NCI-H1694 (cell line): ENCODE measurements at places on chromosomes 4 and X.

DNA sequence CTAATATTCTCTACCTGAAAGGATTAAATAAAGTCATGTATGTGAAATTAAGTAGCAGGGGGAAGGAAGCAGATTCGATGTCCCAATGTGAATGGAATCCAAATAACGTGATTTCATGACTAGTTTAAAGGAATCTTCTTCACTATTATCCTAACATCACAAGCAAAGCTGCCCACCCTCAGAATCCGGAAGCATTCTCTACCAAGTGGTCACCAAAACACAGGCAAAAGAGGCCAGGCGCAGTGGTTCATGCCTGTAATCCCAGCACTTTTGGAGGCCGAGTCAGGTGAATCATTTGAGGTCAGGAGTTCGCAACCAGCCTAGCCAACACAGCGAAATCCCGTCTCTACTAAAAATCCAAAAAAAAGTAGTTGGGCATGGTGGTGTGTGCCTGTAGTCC lies 212.9 kb downstream of the LDB2 start:
- no peak for DNase-seq

DNA sequence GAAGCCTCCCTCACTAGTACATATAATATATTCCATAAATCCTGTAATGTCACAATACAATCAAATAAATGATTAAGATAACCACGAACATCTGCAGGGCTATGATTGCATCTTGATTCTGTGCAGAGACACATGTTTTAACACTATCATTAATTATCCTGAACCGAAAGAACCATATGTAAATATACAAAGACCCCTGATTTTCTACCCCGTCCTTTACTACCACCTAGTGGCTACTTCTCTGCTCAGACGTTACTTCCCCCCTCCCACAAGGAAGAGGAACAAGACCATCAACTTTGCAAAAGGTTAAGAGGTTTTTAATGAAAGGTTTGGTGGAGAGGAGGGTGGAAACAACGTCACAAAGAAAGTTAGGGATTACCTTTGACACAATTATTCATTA lies 134.0 kb downstream of the COL4A6 start:
- peak; percentile 1 for DNase-seq

DNA sequence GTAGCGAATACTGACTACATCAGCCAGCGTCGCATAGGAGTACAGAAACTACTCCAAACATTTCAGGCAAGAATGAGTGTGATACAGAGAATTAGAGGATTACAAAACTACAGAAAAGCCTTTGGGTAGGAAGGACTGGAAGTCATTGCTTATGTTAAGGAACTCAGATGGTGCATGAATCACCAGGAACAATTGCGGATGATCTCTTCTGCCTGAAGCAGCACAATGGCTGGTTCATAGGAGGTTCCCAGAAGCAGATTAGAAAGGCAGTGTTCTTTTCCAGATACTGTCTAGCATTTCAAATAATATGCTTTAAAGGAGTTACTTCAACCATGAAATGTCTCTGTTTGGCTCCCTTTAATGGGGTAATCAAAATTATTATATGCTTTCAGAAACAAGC lies 42.5 kb upstream of the MAP9 start:
- no peak for DNase-seq

GRCh38 chr4:56840559-56840958 lies 19.1 kb upstream of the SPINK2 start:
- no peak for DNase-seq

- DNase-seq: no peak
Measured at GRCh38 chr4:3724319-3725231, 41.6 kb upstream of the ADRA2C start.

DNA sequence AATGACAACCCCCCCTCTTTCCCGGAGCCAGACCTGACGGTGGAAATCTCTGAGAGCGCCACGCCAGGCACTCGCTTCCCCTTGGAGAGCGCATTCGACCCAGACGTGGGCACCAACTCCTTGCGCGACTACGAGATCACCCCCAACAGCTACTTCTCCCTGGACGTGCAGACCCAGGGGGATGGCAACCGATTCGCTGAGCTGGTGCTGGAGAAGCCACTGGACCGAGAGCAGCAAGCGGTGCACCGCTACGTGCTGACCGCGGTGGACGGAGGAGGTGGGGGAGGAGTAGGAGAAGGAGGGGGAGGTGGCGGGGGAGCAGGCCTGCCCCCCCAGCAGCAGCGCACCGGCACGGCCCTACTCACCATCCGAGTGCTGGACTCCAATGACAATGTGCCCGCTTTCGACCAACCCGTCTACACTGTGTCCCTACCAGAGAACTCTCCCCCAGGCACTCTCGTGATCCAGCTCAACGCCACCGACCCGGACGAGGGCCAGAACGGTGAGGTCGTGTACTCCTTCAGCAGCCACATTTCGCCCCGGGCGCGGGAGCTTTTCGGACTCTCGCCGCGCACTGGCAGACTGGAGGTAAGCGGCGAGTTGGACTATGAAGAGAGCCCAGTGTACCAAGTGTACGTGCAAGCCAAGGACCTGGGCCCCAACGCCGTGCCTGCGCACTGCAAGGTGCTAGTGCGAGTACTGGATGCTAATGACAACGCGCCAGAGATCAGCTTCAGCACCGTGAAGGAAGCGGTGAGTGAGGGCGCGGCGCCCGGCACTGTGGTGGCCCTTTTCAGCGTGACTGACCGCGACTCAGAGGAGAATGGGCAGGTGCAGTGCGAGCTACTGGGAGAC lies 1.6 kb downstream of the PCDH10 start:
- DNase-seq: no peak

- DNase-seq: no peak
Measured at GRCh38 chr4:55010550-55010949, 114.8 kb downstream of the KDR start.

- no peak for DNase-seq
Measured at GRCh38 chr4:17204908-17205307, 306.5 kb upstream of the LDB2 start.

- no peak for DNase-seq
Measured at GRCh38 chr4:105971036-105971435, 75.8 kb downstream of the NPNT start.

- DNase-seq: no peak
Measured at GRCh38 chr4:48543796-48544195, 53.7 kb downstream of the ZAR1 start.

DNA sequence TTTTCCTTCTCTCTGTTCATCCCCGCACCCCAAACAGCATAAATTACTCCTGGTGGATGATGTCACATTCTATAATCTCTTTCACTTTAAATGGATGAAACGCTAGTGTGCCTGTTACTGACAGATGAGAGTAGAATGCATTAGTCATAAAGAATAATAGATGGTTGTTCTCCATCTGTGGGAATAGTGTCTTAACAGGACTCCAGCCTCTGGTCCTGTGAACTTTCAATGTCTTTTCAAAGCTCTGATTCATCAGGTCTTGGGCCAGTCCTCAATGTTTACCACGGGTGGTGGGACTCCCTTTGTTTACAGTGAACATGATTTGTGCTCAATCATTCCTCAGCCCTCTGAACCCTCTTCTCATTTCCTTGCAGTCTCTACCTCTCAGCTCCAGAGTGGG lies 182.6 kb downstream of the GABRB1 start:
- DNase-seq: no peak

GRCh38 chr4:137393044-137393443 lies 139.2 kb downstream of the PCDH18 start:
- DNase-seq: no peak

DNA sequence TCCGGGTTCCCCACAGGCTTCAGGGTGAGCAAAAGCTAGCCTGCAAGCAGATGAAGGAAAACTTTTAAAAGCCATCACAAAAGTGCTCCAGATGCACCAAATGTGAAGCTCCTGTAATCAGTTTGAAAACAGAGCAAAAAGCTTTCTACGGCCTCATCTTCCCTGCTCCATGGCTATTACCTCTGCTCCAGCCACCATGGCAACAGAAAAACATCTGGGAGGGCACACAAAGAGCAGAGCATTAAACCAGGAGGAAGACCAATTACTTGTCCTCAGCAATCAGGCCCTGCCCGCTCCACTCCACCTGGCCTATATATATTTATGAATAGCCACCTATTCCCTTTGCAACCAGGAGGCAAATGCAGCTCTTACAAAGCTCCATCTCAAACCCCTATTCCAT lies 33.6 kb downstream of the TMEM154 start:
- no peak for DNase-seq

- DNase-seq: peak; percentile 56
Measured at GRCh38 chr4:76430519-76431388, 4.3 kb upstream of the SHROOM3 start.

DNA sequence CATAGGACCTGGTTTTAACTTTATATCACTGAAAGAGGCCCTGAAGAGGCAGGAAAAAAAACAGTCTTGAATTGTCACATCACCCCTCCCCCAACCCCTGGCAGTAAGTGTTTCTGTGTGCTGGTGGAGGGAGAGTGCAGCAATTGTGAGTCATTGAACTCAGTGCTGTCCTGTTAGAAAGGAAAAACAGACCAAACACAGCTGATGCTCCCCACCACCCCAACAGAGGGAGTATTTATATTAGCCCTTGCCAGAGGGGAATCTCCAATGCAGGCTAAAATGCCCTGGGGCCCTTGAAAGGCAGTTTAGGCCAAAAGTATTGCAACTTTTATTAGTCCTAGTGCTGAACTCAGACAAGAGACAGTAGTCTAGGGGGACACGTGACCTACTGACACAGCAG lies 197.8 kb upstream of the AGTR2 start:
- DNase-seq: no peak

DNA sequence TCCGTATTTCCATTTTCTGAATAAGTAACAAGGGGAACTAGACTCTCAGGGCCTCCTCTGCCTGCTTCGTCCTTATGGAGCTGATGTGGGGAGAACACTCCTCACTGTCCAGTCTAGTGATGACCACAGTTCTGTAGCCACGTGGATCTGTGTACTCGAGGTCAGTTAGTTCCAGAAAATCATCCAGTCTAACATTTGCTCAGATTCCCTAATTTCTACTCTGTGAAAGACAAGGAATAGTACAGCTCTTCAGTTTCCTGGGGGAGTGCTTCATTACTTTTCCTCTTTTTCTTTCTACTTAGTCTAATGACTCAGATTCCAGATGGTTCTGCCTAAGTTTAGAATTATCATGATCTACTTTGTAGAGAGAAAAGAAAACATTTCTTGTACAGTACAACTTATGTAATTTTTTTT lies 82.6 kb downstream of the SORBS2 start:
- no peak for DNase-seq

- DNase-seq: no peak
Measured at GRCh38 chr4:184808713-184809050, 17.1 kb downstream of the ACSL1 start.

DNA sequence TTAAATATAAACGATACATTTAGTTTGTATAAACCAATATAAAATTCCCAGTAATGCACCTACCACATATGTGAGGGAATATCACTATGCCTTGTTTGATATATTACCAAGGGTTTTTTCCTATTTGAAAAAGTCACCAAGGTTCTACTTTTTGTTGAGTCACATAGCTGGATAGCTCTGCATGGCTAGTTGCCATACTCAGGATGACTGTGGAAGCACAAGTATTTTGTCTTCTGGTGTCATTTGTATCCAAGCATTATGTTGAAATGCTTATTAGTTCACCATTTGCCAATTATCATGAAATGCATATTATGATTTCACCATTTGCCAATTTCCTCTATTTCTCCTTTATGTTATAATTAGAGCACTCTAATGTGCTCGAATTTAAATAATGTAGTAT lies 162.7 kb upstream of the TTC29 start:
- no peak for DNase-seq

GRCh38 chr4:15353207-15353606 lies 74.6 kb upstream of the C1QTNF7 start:
- no peak for DNase-seq

GRCh38 chrX:120781403-120781802 lies 94.3 kb downstream of the CT47B1 start:
- no peak for DNase-seq

GRCh38 chr4:74266081-74266480 lies 42.2 kb upstream of the EPGN start:
- no peak for DNase-seq

GRCh38 chrX:115913575-115913974 lies 257.0 kb upstream of the AGTR2 start:
- no peak for DNase-seq

- no peak for DNase-seq
Measured at GRCh38 chr4:48991357-48991756, 5.3 kb downstream of the CWH43 start.

DNA sequence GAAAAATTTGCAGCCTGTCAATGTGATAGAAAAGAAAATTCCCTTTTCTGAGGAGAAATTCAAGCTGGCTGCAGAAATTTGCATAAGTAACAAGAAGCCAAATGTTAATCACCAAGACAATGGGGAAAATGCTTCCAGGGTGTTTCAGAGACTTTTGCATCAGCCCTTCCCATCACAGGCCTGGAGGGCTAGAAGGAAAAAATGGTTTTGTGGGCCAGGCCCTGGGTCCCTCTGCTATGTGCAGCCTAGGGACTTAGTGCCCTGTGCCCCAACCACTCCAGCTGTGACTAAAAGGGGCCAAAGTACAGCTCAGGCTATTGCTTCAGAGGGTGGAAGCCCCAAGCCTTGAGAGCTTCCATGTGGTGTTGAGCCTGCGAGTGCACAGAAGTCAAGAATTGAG lies 23.9 kb downstream of the ZNF275 start:
- DNase-seq: no peak

- DNase-seq: no peak
Measured at GRCh38 chr4:978957-979701, 5.8 kb upstream of the DGKQ start.
